ENCODE measurements at places on chromosomes 6 and 20. TPM values are rescaled to one million over a fixed set of nuclear protein-coding genes. Genes with fewer than 3 reads are reported as not detected.
A peak's percentile ranks its signal among the peaks of the same experiment; 100 is the strongest.

PRSS16 gene
- 12.3 TPM for total RNA-seq

SAPCD1 gene
- 3.9 TPM for total RNA-seq

FOXA2 gene
- total RNA-seq = 24.0 TPM

HLA-DPB1 gene
- 206 TPM for total RNA-seq

OOEP gene
- 0.38 TPM for total RNA-seq

CTCFL gene
- total RNA-seq = not detected

DNA sequence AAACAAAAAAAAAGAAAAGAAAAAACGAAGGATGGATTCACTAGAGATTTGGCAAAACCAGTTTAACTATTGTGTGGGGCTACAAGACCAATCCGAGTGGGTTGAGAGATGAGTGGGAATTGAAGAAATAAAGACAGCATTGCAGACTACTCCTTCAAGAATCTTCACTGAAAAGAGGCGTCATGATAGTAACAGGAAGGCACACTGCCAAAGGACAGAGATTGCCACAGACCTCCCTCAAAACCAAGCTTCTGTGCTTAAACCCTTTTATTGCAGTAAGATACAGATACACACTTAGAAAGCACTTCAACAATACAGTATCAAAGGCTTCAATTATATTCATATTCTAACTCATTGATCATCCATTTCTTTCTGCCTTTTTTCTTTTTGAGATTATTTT lies 103.9 kb downstream of the IPCEF1 start:
- H3K27me3 ChIP-seq = no peaks in the 10 kb centered on the region
- no peak overlapping the region for H3K4me3 ChIP-seq
- no peak for DNase-seq
- H3K36me3 ChIP-seq = no peaks in the 10 kb centered on the region
- no peaks in the 10 kb centered on the region for H3K4me1 ChIP-seq

DNA sequence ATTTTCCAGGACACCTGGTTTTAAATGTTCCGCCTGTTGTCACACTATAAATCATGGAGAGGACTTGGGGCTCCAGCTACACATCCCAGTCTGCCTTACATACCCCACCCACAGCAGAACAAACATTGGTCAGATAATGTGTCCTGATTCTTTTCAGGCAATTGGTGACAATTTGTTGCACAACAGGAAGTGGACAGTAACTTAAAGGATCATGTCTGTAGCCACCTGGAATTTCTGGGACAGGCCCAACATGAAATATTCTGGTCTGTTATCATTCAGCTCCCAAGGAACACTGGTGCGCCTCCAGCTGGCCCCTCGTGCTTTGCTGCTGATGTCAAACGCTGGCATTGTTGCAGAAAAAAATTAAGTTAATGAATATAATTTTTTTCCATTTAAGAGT lies 117.2 kb downstream of the SOBP start:
- peak; percentile 72 for DNase-seq
- H3K27ac ChIP-seq = no peak overlapping the region
- H3K4me3 ChIP-seq = no peak overlapping the region
- H3K27me3 ChIP-seq = no peaks in the 10 kb centered on the region
- H3K4me1 ChIP-seq = no peaks in the 10 kb centered on the region

DNA sequence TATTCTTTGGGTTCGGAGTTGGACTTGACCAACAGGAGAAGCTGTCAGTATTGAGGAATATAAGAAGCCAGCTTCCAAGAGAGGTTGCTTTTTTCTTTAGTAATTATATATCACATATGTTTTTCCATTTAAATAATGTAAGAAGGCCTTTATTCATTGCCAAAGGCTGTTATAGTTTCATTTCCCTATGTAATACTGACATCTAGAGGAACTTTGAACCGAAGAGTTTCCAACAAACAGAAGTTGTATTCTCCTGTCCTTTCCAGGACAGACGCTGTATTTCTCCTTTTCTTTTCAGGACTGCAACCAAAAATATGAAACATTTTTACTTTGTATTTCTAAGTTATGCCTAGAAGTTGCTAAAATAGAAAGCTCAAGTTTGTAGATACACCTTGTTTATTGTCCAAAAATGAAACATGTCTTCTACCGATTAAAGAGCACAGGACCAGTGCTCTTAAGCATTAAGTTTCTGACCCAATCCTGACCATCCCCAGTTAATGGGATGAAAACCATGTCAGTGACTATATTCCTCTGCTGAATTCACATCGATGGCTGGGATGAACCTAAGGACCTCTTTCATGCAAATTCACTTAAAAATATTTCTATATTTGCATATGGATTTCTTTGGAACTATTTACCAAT lies 55.1 kb downstream of the MYLK4 start:
- H3K27ac ChIP-seq = no peak overlapping the region
- H3K27me3 ChIP-seq = no peaks in the 10 kb centered on the region
- no peak overlapping the region for H3K4me3 ChIP-seq
- no peaks in the 10 kb centered on the region for H3K36me3 ChIP-seq
- H3K4me1 ChIP-seq = no peaks in the 10 kb centered on the region

GRCh38 chr6:134590449-134590848 lies 272.5 kb upstream of the SGK1 start:
- no peaks in the 10 kb centered on the region for H3K4me1 ChIP-seq
- H3K27me3 ChIP-seq = no peaks in the 10 kb centered on the region
- no peak overlapping the region for H3K4me3 ChIP-seq
- H3K27ac ChIP-seq = no peak overlapping the region

DNA sequence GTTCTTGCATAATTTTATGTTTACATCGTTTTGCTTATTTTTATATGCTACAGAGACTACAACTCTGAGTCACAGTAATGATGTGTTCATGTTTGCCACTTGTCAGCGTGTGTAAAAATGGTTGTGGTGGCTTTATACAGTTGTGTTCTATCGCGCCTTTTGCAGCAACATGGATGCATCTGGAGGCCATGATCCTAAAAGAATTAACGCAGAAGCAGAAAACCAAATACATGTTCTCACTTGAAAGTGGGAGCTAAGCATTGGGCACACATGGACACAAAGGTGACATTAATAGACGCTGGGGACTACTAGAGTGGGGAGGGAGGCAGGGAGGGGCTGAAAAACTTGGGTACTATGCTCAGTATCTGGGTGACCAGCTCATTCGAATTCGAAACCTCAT lies 996 bp upstream of the SEC23B start:
- H3K27me3 ChIP-seq = no peaks in the 10 kb centered on the region
- DNase-seq = no peak
- H3K4me1 ChIP-seq = peaks cover 46% of the 10 kb centered on the region
- H3K36me3 ChIP-seq = peaks cover 12% of the 10 kb centered on the region
- peak overlapping the region; percentile 96 for H3K27ac ChIP-seq
- peak overlapping the region; percentile 95 for H3K4me3 ChIP-seq

DNA sequence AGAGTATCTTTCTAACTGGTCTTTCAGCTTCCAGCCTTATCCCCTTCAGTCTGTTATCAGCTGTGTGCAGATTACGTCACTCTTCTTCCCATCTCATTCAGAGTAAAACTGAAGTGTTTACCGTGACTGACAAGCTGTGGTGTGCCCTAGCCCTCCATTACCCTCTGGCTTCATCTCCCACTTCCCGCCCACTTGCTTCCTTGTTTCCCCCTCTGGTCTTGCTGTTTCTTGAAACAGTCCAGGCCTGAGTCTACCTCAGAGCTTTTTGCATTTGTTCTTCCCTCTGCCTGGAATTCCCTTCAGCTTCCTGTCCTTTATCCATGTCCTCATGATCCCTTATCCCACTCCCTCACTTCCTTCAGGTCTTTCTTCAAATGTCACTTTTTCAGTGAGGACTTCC lies 66.9 kb downstream of the CARMIL1 start:
- no peak overlapping the region for H3K4me3 ChIP-seq
- H3K27ac ChIP-seq = no peak overlapping the region
- no peak for DNase-seq
- no peaks in the 10 kb centered on the region for H3K4me1 ChIP-seq
- no peaks in the 10 kb centered on the region for H3K36me3 ChIP-seq

- no peak overlapping the region for H3K4me3 ChIP-seq
- H3K27ac ChIP-seq = no peak overlapping the region
- no peaks in the 10 kb centered on the region for H3K4me1 ChIP-seq
- DNase-seq = no peak
Measured at GRCh38 chr20:63438121-63438520, 34.3 kb downstream of the KCNQ2 start.

- no peaks in the 10 kb centered on the region for H3K36me3 ChIP-seq
- H3K27ac ChIP-seq = no peak within 1 kb of the TSS
- no peaks in the 10 kb centered on the region for H3K4me1 ChIP-seq
- peaks cover 76% of the 10 kb centered on the region for H3K27me3 ChIP-seq
Measured at GRCh38 chr6:109978174-109979032, at the start of gene GPR6. Gene GPR6, plus strand, starts transcription at chr6:109978311. Its CDS starts 802 bp downstream, at chr6:109979113.

GRCh38 chr6:21828704-21829103 lies 235.2 kb downstream of the SOX4 start:
- DNase-seq = no peak
- H3K36me3 ChIP-seq = no peaks in the 10 kb centered on the region
- H3K27ac ChIP-seq = no peak overlapping the region
- H3K4me3 ChIP-seq = no peak overlapping the region

DNA sequence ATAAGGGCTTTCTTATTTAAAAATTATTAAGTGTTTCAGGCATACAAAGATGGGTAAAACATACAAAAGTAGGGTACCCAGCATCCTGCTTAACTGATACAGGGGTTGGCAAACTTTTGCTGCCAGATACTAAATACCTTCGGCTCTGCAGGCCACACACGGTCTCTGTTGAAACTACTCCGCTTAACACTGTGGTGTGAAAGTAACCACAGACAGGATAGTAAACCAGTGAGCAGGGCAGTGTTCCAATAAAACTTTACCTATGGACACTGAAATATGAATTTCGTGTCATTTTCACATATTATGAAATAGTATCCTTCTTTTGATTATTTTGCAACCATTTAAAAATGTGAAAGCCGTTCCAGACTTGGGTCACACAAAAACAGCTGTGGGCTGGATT lies 92.4 kb downstream of the EYA2 start:
- no peak for DNase-seq
- H3K27me3 ChIP-seq = peaks cover 32% of the 10 kb centered on the region
- no peak overlapping the region for H3K27ac ChIP-seq
- H3K4me3 ChIP-seq = no peak overlapping the region

DNA sequence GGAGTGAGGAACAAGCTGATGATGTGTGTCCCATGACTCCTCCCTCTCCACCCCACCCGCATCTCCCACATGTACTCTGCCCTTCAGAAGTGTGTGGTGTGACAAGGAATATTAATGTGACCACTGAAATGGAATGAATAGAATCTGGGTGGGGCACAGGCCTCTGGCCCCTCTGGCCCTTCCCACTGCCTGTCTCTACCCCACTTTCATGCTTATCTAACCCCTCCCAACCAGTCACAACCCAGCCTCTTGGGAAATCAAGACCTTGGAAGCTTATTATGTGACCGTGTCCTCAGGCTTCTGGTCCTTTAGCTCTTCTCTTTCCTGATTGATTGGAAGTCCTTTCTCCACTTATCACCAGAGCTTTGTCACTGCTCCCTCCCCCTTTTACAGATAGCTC lies 312.2 kb upstream of the SOX4 start:
- no peaks in the 10 kb centered on the region for H3K27me3 ChIP-seq
- no peaks in the 10 kb centered on the region for H3K36me3 ChIP-seq
- no peaks in the 10 kb centered on the region for H3K4me1 ChIP-seq
- H3K4me3 ChIP-seq = no peak overlapping the region

GRCh38 chr6:72386324-72386723 lies 235.5 kb upstream of the KCNQ5 start:
- H3K27ac ChIP-seq = no peak overlapping the region
- no peak for DNase-seq
- H3K4me3 ChIP-seq = no peak overlapping the region
- no peaks in the 10 kb centered on the region for H3K4me1 ChIP-seq
- H3K36me3 ChIP-seq = no peaks in the 10 kb centered on the region

DNA sequence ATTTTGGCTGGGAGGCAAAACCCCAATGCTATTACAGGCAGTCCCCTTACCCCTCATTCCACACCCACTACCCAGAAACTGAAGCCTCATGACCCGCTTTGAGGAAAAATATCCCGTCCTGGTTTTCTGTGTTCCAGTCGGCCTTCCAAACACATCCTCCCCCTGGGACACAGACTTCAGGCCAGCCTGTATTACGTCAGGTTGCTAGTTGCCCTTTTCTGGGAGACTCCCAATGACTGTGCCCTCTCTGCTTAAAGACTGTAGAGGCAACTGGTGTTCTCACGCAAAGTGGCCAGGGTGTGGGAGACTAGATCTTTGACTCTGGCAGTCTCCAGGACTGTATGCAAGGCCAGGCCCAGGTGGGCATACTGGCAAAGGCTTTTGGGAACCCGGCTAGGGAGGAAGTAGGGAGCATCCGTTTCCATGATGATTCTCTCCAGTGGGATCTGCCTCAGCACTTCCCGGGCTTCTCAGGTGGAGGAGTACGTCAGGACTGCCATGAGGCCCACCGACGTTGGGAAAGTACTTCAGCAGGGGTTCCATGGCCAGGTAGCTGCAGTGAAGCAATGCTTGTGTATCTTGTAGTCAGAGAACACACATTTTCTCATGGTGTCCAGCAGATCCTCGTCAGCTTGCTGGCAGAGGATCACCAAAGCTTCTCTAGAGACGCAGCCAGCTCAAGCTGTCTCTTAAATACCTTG lies 34.9 kb downstream of the DYNLT1 start:
- H3K27me3 ChIP-seq = no peaks in the 10 kb centered on the region
- H3K27ac ChIP-seq = no peak overlapping the region
- no peak for DNase-seq

- H3K4me3 ChIP-seq = no peak overlapping the region
- H3K4me1 ChIP-seq = peaks cover 50% of the 10 kb centered on the region
- DNase-seq = no peak
- no peak overlapping the region for H3K27ac ChIP-seq
- no peaks in the 10 kb centered on the region for H3K27me3 ChIP-seq
Measured at GRCh38 chr20:53925651-53926401, 144.6 kb downstream of the BCAS1 start.

- H3K27ac ChIP-seq = no peak within 1 kb of the TSS
- peaks cover 16% of the 10 kb centered on the region for H3K4me1 ChIP-seq
- peak; percentile 43 for DNase-seq
- peak within 1 kb of the TSS; percentile 42 for H3K4me3 ChIP-seq
- H3K36me3 ChIP-seq = no peaks in the 10 kb centered on the region
- H3K27me3 ChIP-seq = peaks cover 88% of the 10 kb centered on the region
Measured at GRCh38 chr6:35213824-35214756, at the start of gene SCUBE3. Gene SCUBE3, plus strand, starts transcription at chr6:35213956. Its CDS starts 463 bp downstream, at chr6:35214419.

GRCh38 chr6:109485266-109485935 lies 2.4 kb upstream of the ZBTB24 start:
- H3K27me3 ChIP-seq = no peaks in the 10 kb centered on the region
- H3K27ac ChIP-seq = no peak overlapping the region
- no peak overlapping the region for H3K4me3 ChIP-seq
- H3K4me1 ChIP-seq = peaks cover 27% of the 10 kb centered on the region
- peaks cover 11% of the 10 kb centered on the region for H3K36me3 ChIP-seq

GRCh38 chr6:143060806-143061596 lies at the start of gene AIG1:
Gene AIG1, plus strand, starts transcription at chr6:143060889. Its CDS starts 37 bp downstream, at chr6:143060926.
- no peak for DNase-seq
- H3K36me3 ChIP-seq = no peaks in the 10 kb centered on the region
- peaks cover 3% of the 10 kb centered on the region for H3K4me1 ChIP-seq
- H3K27me3 ChIP-seq = no peaks in the 10 kb centered on the region
- peak within 1 kb of the TSS; percentile 84 for H3K27ac ChIP-seq

DNA sequence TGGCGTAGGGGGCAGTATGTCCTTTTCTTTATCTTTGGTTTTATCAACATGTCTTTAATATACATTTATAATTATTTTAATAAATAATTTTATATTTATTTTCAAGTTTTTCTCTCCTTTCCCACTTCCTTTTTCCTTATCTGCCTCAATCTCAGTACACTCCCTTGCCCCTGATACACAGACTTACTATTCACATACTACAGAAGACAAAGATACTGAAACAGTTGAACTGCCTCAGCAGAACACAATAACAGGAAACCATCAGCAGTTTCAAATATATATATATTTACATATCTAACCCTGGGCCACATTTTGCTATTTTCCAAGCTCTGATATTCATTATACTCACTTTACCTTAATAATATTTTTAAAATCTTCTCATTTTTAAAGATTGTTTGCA lies 19.8 kb downstream of the IBTK start:
- H3K27me3 ChIP-seq = no peaks in the 10 kb centered on the region
- no peak overlapping the region for H3K4me3 ChIP-seq
- H3K27ac ChIP-seq = no peak overlapping the region
- no peaks in the 10 kb centered on the region for H3K4me1 ChIP-seq
